ENCODE measurements at places on chromosomes 4 and X. TPM values are rescaled to one million over a fixed set of nuclear protein-coding genes. Genes with fewer than 3 reads are reported as not detected.

GABRG1 gene
- total RNA-seq, result not detected

DNA sequence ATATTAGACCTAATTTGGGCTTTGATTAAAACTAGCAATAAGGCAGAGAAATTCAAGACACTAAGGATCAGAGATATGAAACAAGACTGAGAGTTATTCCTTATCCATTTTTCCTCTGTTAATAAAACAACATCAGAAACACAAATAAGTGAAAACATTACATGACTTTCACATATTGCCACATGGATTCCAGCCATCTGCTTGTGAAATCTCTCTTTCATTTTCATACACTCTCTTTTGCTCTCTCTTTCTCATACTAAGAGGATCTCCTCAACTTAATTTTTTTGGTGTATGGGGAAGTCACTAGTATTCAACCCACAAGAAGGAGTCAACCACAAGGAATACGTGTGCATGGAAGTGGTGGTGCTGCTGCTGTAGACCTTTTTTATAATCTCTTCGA, 183.0 kb downstream of the LDB2 start:
- no peaks in the 10 kb centered on the region for H3K4me1 ChIP-seq
- DNase-seq, result no peak
- H3K27me3 ChIP-seq, result no peaks in the 10 kb centered on the region
- H3K27ac ChIP-seq, result no peak overlapping the region

GRCh38 chr4:52507774-52508173, 151.3 kb downstream of the USP46 start:
- H3K36me3 ChIP-seq, result no peaks in the 10 kb centered on the region
- H3K4me1 ChIP-seq, result no peaks in the 10 kb centered on the region
- H3K27me3 ChIP-seq, result no peaks in the 10 kb centered on the region
- DNase-seq, result no peak
- no peak overlapping the region for H3K27ac ChIP-seq
- H3K4me3 ChIP-seq, result no peak overlapping the region

DNA sequence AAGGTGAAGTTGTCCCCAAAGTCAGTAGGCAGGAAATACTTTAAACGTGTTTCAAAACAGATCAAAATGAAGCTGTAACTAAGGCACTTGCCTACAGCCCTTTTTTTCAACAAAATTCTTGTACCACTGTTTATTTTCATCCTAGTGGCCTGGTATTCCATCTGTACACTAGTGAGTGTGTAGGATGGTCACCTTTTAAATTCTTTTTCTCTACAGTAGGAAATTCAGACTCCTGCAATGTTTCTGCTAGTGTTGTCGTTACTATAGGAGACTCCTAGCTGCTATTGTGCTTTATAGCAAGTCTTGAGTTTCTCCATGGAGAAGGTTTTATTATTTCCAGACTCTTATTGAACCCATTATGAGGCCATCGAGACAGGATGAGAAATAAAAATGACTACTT, 7.0 kb upstream of the NHS start:
- no peak overlapping the region for H3K4me3 ChIP-seq
- H3K27ac ChIP-seq, result no peak overlapping the region
- DNase-seq, result no peak
- H3K36me3 ChIP-seq, result no peaks in the 10 kb centered on the region

NXF2B gene
- not detected for total RNA-seq

- no peaks in the 10 kb centered on the region for H3K36me3 ChIP-seq
- no peaks in the 10 kb centered on the region for H3K27me3 ChIP-seq
- no peak overlapping the region for H3K4me3 ChIP-seq
- peak; percentile 18 for DNase-seq
- H3K27ac ChIP-seq, result no peak overlapping the region
Observed at GRCh38 chrX:114344756-114345349, 239.0 kb upstream of the HTR2C start.

DNA sequence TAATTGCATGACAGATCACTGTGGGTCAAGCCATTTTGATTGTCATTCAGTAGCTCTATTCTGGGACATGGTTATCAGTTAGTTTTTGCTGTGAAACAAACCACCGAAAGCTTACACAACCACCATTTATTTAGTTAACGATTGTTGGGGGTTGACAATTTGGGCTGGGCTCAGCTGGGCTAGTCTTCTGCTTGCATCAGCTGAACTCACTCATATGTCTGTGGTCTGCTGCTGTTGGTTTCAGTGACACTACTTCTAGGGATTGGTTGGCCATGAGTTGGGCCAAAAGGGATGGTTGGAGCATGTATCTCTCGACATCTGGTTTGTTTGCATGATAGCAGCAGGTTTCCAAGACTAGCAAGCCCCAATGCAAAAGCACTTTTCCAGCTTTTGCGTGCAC, 5.3 kb upstream of the SMIM10 start:
- no peaks in the 10 kb centered on the region for H3K27me3 ChIP-seq
- H3K36me3 ChIP-seq, result no peaks in the 10 kb centered on the region
- H3K27ac ChIP-seq, result no peak overlapping the region
- peaks cover 8% of the 10 kb centered on the region for H3K4me1 ChIP-seq

DNA sequence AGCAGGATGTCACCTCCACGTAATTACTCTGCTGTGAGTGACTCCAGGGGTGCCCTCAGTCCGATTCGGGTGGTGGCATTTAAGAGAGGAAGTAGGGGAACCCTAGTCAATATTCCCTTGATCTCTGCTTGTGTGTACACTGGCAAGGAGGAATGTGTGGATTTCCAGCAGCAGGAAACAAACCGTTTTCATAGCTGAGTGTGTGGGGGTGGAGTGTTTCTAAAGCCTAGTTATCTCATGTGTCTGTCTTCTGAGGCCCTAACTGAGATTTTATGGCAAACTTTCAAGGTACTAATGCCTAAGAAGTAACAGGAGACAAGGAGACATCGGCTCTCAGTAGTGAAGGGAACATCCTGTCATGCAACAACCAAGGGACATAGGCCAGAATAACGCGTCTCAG, 6.6 kb upstream of the CLDN24 start:
- no peak overlapping the region for H3K27ac ChIP-seq
- no peaks in the 10 kb centered on the region for H3K36me3 ChIP-seq
- H3K4me1 ChIP-seq, result 0 out of 2 replicates have a peak, but pooled peaks cover 3% of the 10 kb centered on the region
- H3K4me3 ChIP-seq, result no peak overlapping the region
- no peak for DNase-seq

DNA sequence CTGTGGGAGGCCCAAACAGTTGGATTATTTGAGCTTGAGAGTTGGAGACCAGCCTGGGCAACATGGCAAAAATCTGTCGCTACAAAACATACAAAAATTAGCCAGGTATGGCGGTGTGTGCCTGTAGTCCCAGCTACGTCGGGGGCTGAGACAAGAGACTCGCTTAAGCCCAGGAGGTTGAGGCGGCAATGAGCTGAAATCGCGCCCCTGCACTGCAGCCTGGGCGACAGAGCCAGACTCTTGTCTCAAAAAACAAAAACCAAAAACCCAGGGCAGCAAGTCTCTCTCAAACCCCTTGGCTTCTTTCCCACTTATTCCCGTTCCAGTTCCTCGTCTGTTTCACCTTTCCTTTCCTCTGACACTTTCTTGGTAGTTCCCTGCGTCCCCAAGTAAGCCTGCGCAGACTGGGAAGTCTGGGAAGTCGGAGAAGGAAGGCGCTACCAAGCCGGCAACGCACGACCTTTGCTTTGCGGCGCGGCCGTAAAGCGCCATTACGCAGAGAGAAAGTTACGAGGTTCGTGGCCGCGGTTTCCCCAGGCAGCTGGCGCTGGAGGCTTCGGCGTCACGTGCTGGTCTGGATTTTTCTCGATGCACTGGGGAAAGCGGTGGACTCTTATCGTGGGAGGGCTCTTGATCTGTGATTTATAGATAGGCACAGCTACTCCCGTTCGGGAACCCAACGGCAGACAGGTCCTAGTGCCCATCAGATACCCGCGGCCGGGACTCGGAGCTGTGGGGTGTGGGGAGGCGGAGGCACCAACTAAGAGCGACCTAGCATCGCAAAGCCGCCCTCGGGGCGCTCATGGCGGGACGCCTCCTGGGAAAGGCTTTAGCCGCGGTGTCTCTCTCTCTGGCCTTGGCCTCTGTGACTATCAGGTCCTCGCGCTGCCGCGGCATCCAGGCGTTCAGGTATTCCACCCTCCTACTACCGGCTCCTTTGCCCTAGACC, at the start of gene NUDT9:
Gene NUDT9 (plus strand): TSS at position 470 of the 949 bp plus-strand sequence. CDS start 333 bp downstream, at position 803.
- no peaks in the 10 kb centered on the region for H3K27me3 ChIP-seq
- no peaks in the 10 kb centered on the region for H3K36me3 ChIP-seq
- peaks cover 18% of the 10 kb centered on the region for H3K4me1 ChIP-seq

GRCh38 chr4:142530728-142531127, 315.4 kb downstream of the INPP4B start:
- no peaks in the 10 kb centered on the region for H3K36me3 ChIP-seq
- no peak for DNase-seq
- no peak overlapping the region for H3K27ac ChIP-seq
- H3K27me3 ChIP-seq, result no peaks in the 10 kb centered on the region
- H3K4me1 ChIP-seq, result no peaks in the 10 kb centered on the region
- H3K4me3 ChIP-seq, result no peak overlapping the region

DNA sequence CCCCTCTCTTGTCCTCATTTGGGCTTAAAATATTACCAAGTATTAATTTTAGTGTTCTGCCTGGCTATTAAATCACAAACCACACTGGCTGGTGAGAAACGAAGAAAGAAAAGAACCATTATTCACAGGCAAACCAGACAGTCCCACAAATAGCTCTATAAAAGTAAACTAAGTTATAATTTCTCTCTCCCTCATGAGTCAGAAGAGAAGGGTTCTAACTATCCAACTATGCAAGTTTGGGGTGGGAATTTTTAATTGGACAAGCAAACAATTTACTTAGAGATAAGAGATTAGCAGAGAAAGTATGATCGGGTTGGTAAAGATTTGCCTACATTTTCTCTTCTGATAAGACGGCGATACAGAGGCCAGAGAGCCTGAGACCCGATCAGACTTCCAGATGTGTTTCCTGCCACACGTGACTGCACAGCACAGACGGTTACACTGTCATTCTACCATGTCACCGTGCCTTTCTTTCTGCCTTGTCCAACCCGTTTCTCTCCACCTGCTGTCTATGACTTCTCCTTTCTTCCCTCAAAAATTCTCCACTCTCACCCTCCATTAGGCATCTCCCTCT, 52.3 kb downstream of the MEPE start:
- DNase-seq, result no peak
- no peak overlapping the region for H3K27ac ChIP-seq
- H3K4me1 ChIP-seq, result no peaks in the 10 kb centered on the region
- H3K4me3 ChIP-seq, result no peak overlapping the region

- no peaks in the 10 kb centered on the region for H3K36me3 ChIP-seq
- no peak overlapping the region for H3K4me3 ChIP-seq
- H3K27me3 ChIP-seq, result no peaks in the 10 kb centered on the region
Observed at GRCh38 chrX:41119803-41120202, 34.6 kb downstream of the USP9X start.

GRCh38 chr4:146960634-146961033, 15.0 kb upstream of the TTC29 start:
- H3K4me1 ChIP-seq, result no peaks in the 10 kb centered on the region
- H3K4me3 ChIP-seq, result no peak overlapping the region
- DNase-seq, result no peak
- no peaks in the 10 kb centered on the region for H3K36me3 ChIP-seq
- H3K27ac ChIP-seq, result no peak overlapping the region

TMPRSS11D gene
- total RNA-seq, result not detected

BEND2 gene
- total RNA-seq, result not detected

DNA sequence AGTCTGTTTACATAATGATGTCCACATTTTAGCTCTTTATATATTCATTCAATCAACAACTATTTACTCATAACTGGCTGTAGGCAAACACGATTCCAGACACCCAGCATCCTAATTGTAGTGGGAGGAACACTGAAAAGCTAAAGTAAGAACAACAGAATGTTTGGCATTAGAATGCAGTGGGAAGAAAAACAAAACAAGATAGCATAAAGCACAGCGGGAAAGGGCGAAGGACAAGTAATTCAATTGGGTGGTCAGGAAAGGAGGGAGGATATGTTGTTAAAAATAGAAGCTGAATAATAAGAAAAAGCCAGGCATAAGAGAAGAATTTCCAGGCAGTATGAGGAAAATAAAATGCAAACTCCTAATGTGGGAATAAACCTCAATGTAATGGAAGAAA, 189.5 kb upstream of the FAT4 start:
- no peak overlapping the region for H3K4me3 ChIP-seq
- no peak overlapping the region for H3K27ac ChIP-seq
- H3K36me3 ChIP-seq, result no peaks in the 10 kb centered on the region
- no peaks in the 10 kb centered on the region for H3K4me1 ChIP-seq
- no peak for DNase-seq

DNA sequence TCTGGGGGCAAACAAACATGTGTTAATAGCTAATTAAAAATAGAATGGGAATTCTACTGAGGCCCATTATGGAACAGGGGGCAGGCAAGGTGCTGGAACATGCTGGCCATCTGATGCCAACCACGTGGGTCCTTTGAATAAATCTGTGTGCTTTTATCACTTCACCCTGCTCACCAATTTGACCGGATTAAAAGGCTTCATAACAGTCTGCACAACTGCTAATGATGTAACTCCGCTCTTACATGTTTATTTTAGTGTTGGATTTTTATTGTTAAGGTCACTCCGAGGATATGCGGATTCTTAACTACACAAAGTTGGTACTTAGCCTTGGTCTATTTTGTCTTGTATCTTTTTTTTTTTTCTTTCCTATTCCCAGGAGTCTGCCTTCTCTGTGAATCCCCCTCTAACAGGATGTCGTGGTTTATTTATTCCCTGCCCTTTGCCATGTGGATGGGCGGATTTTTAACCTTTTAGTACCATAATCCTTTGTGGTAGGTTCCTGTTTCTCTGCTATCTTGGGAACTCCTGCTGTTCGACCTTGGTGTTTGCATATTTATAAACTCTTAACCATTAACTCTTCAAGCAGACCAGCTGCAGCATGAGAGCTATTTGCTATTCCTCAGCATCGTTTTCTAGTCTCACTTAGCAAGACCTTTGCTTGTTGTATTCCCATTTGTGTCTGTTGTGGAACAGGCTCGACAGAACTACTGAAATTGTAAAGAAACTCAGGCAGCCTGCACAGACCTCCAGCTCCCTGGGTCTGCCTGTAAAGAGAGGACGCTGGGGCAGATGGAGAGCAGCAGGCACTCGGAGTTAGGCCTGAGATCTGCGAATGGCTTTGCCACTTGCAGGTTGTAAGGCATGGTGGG, 38.0 kb downstream of the TRIM2 start:
- peaks cover 20% of the 10 kb centered on the region for H3K4me1 ChIP-seq
- DNase-seq, result no peak
- H3K36me3 ChIP-seq, result no peaks in the 10 kb centered on the region
- H3K27ac ChIP-seq, result peak overlapping the region; percentile 57
- no peaks in the 10 kb centered on the region for H3K27me3 ChIP-seq
- H3K4me3 ChIP-seq, result no peak overlapping the region

MAGEB17 gene
- not detected for total RNA-seq

SRPX gene
- total RNA-seq, result 0.23 TPM

Data from Panc1 (cell line).